ENCODE measurements at places on chromosomes 12 and 14. TPM values are rescaled to one million over a fixed set of nuclear protein-coding genes. Genes with fewer than 3 reads are reported as not detected.

Gene POTEM
- total RNA-seq = not detected

Gene FGF23
- not detected for total RNA-seq

- DNase-seq = no peak
Observed at GRCh38 chr12:88308825-88309224, 166.7 kb downstream of the TMTC3 start.

DNA sequence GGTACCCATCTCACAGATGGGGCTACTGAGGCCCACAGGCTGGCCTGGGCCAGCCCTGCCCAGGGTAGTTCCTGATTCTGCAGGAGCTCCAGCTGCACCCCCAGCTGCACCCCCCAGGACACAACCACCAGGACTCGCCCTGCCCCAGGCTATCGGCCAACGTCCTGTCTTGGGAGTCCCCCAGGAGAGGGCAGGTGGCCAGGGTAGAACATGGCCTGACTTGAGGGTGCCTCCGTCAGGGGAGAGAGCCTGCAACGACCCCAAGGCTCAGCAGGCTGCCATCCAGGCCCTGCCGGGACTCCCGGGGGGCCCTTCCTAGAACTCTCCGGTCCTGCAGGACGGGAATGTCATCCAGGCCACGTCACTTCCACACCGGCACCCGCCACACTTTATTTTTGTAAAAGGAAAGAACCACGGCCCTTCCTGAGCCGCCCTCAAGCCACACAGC is 15.8 kb downstream of the JAG2 start:
- no peak for DNase-seq

DNA sequence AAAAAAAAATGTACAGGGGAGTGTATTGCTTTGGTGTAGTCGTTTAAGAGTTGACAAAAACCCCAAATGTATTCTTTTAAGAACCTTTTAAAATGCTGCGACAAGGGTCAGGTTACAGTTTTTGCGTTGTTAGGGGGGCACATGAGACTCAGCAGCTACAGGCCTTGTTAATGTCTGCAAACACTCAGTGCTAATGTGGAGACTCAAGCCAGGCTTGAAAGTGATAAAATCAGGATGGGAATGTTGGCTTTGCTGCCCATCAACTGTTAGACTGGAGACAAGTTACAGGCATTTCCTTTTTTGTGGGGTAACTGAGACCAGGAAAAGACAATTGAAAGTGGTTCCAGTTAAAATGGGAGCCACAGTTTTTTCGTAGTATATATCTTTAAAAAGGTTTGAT is 84.8 kb downstream of the PRKCH start:
- DNase-seq = no peak

DNA sequence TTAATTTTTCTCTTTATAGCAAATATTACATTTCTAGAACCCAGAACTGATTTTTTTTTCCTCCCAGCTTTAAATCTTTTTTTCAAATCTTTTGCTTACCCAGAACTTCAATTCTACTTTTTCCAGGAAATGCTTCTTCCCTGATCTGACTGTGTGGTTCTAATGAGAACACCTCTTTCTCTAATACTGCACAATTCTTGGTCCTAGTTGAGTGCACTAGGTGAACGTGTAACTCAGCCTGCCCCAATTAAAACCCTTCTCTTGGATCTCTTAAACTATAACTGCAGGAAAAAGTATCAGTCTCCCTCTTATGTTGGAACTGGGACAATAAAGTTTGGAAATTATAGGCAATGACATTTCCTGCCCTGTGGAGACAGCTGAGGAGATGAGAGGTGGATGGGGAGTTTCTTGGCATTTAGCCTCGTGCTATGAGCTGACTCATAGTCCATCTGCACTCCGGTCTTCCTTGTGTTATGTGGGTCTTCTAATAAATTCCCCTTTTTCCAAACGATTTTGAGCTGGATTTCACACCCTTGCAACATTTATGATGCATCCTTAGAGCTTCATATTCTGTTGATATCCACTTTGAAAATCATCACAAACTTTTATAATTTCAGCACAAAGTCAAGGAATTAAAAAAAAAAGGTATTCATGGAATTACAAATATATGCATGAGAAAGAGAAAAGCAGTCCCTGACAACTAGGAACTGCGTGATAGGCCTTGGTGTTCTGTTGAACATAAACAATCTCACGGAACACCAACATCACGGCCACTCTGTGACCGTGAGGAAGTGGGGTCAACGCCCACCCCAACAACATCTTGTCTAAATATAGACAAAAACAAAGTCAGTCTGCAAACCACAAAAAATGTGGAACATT is 52.4 kb downstream of the BRMS1L start:
- no peak for DNase-seq

- no peak for DNase-seq
Observed at GRCh38 chr12:46778415-46778814, 47.4 kb downstream of the SLC38A4 start.

DNA sequence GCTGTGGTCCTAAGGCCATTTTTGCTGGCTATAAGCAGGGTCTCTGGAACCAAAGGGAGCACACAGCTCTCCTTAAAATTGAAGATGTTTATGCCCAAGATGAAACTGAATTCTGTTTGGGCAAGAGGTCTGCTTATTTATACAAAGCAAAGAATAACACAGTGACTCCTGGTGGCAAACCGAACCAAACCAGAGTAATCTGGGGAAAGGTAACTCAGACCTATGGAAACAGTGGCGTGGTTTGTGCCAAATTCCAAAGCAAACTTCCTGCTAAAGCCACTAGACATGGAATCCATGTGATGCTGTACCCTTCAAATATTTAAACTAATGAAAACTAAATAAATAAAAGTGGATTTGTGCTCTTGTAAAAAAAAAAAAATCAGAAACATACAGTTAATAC is 29.6 kb upstream of the BICDL1 start:
- no peak for DNase-seq

- no peak for DNase-seq
Observed at GRCh38 chr12:66321435-66321834, 19.1 kb downstream of the HELB start.
